Brain pericyte (primary cell): ENCODE measurements at places on chromosomes 6 and 20.
A peak's percentile ranks its signal among the peaks of the same experiment; 100 is the strongest.

DNA sequence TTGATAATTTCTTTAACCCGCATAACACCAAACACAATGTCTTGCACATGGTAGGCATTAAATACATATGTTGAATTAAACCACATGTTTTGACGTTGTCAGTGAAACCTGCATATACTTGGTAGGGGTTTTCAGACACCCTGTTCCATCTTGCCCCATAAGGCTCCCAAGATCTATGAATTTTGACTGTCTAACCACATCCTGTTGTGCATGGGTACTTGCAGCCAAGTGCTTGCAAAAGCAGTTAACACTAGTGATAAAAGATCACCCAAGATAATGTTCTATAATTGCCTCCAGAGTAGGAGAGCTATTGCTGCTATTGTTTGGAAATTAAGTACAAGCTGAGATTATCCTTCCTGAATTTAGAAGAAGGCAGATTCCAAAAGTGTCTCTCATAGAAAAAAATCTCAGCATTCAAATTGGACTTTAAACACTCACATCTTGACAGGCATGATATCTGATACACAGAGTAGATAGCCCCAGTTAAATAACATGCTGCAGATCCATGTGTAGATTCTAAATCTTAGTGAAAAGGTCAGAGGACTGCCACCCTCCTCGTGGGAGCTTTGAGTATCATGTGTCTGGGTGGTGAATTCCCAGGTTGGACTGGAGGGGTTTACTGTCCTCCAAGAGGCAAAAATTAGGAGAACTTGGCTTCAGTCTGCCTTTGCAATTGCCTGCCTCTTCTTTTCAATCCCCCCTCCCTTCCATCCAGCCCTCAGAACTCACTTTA, 25.8 kb upstream of the CCN6 start:
- DNase-seq = no peak

DNA sequence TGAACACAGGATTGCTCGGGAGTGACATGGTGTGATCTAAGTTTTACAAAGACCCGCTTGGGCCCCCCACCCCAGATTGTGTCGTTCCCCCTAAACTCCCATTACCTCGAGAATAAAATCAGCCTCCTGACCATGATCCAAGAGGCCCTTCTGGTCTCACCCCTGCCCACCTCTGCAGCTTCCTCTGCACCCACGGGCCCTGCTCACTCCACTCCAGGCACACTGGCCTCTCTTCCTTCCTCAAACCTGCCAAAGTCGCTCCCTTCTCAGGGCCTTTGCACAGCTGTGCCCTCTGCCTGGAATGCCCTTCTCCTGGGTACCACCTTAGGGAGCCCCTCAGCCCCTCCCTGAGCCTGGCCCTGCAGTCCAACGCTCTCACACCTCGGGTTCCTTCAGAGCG, 17.9 kb downstream of the TGM2 start:
- DNase-seq = no peak

- DNase-seq = no peak
These were observed 176.9 kb downstream of the MTFR2 start for GRCh38 chr6:136073216-136073615.

DNA sequence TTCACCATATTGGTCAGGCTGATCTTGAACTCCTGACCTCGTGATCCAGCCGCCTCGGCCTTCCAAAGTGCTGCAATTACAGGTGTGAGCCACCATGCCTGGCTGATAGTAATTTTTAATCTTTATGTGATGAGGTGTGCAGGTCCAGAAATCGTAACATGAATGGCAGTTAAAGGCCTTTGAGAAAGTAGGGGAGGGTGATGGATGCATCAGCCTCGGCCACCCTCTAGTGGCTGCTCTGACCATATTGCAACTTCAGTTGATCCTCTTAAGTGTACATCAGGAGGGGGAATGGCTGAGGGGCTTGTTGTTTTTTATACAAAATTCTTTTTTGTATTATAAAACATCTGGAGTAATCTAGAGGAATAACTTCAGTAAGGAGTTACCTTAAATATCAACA, 193.0 kb downstream of the ZFAND3 start:
- no peak for DNase-seq

- peak; percentile 79 for DNase-seq
These were observed 136.7 kb downstream of the HFE start for GRCh38 chr6:26223650-26224546.

- no peak for DNase-seq
These were observed 74.1 kb downstream of the PRDM1 start for GRCh38 chr6:106160189-106160588.

GRCh38 chr6:155341130-155341828, 27.0 kb upstream of the TFB1M start:
- DNase-seq = no peak

GRCh38 chr6:1554476-1555310, 55.0 kb upstream of the FOXC1 start:
- no peak for DNase-seq

DNA sequence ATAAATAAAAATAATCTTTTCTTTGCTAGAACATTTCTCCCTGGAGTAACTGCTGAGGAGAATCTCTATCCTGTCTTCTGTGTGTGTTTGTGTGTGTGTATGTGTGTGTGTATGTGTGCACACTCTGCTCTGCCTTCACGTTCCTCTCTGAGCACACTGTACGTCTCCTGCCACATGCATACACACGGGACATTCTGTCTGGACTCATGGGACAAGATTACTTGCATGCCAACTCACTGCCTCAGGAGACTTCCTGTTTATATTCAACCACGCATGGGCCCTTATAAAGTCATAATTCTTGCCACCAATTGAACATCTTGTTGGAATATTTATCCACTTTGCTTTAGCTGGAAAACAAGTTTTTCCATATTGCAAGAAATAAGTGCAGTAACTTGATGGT, 930.6 kb downstream of the KIF16B start:
- DNase-seq = no peak

DNA sequence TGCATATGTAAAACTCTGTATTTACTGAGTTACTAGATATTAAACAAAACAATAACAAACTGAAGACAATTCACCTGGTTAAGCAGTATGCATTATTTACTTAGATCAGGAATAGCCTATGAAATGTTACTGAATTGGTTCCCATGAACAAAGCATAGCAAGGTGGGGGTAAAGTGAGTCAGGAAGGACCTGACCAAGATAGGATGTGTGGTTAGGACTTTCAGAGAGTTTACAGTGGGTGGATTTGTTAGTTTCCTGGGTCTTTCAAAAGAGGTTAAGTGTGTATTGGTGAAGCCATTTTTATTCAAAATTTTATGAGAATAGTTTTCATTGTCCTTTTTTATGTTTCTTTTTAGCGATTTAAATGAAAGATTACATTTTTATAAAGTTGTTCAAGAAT, 32.9 kb downstream of the TBPL1 start:
- no peak for DNase-seq

DNA sequence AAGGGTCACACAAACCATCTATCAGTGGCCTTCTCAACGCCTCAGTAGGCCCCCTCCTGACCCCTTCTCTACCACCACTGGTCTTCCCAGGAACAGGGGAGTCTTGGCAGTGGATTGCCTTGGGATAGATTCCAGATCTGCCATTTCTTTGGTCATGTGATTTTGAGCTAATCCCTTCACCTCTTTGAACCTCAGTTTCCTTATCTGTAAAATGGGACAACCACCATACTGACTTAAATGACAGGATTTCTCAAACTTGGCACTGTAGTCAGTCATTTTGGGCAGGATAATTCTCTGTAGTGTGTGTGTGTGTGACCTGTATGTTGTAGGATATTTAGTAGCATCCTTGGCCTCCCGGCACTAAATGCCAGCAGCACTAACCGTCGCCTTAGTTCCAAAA, 89.1 kb downstream of the CDH22 start:
- DNase-seq = no peak

- no peak for DNase-seq
These were observed 41.3 kb downstream of the SPDEF start for GRCh38 chr6:34514593-34515472.

GRCh38 chr6:21592953-21593352, 598 bp upstream of the SOX4 start:
- no peak for DNase-seq

- DNase-seq = no peak
These were observed 431.2 kb upstream of the PTCHD4 start for GRCh38 chr6:48542191-48542590.

DNA sequence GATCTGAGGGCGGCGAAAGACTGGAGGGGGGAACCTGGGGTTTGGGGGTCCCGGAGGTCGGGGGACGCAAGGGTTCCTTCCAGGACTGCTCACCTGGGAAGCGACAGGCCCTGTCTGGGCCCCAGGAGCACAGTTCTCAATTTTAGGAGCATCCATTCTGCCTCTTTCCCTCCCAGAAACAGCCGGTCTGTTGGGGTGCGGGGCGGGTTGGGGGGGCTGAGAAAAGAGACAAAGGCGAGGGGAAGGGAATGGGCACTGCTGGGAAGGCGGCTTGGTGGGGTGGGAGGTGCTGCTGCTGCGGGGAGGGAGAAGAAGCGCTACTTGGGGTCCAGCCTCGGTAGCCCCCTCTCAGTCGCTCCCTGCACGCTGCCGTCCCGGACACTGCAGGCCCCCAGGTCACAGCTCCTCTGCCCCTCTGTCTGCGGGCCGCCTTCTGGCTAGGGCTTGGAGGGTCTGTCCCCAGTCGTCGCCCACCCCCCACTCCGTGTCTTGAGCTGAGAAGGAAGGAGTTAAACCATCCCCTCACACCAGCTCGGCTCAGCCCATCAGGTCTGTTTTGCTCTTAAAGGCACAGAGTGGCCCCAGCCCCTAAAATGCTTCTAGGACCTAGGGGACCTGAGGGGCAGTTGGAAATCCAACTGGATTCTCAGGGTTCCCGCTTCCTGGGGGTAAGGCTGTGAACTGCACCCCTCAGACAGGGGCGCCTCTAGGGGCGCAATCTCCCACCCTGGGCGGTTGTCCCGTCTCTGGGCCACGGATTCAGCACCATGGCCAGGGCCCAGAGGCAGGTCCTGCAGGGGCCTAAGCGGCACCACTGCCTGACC, 690 bp downstream of the GDAP1L1 start:
- no peak for DNase-seq

- no peak for DNase-seq
These were observed 34.4 kb downstream of the FRMD1 start for GRCh38 chr6:168044521-168045130.

DNA sequence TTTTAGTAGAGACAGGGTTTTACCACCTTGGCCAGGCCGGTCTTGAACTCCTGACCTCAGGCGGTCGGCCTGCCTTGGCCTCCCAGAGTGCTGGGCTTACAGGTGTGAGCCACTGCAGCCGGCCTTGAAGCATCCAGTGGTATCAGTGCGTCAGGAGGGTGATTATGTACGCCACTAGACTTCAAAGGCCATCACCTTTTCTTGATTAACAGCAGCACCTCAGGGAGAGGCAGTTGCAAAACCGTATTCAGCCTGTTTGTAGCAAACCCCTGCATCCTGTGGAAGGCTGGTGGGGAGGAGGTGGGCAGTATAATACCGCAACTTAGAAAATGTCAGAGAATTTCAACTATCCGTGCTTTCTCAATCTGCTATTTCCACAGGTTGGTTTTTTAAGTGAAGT, 27.3 kb upstream of the SHLD1 start:
- no peak for DNase-seq

GRCh38 chr20:32958574-32958973, 45.7 kb downstream of the SUN5 start:
- no peak for DNase-seq

DNA sequence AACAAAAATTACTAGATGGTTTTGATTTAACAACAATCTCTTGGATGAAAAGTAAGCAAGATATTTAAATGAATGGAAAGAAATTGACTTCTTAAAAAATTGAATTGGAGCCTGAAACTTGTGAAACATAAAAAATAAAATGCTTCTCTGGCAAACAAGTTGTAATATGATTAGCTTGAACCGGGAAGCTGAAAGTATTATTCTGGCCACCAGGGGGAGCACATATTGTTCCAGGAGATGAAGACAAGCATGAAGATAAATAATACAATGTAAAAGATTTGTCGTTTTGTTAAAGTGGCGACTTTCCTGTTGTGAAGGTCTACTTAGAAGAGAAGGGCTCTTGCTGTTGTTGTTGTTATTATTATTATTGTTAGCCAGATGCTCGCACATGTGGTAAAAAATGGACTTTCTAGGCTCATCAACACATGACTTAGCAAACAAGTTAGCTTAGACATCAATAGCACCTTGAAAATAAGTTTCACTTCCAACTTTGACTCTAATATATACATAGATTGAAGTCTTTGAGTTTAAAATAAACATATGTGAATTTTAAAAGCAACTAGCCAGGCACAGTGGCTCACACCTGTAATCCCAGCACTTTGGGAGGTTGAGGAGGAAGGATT, 14.2 kb downstream of the PAX1 start:
- no peak for DNase-seq

- DNase-seq = no peak
These were observed 32.3 kb downstream of the FOXP4 start for GRCh38 chr6:41578217-41579087.

DNA sequence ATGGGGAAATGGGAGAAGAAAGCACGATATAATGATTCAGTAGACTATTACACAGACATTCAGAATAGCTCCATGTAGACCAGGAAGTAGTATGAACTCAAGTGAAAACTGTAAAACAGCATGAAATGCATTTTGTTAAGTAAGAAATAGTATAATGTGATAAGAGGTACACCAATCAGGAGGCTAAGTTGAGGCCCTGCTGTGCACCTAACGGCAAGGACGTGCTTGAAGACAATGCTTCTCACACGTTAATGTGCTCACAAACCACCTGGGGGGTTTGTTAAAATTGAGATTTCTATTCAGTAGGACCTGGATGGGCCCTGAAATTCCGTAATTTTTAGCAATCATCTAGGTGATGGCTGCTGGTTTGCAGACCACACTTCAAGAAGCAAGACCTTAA, 178.9 kb upstream of the SULF2 start:
- no peak for DNase-seq

- DNase-seq = no peak
These were observed 183.4 kb upstream of the AKAP12 start for GRCh38 chr6:151056230-151056907.

DNA sequence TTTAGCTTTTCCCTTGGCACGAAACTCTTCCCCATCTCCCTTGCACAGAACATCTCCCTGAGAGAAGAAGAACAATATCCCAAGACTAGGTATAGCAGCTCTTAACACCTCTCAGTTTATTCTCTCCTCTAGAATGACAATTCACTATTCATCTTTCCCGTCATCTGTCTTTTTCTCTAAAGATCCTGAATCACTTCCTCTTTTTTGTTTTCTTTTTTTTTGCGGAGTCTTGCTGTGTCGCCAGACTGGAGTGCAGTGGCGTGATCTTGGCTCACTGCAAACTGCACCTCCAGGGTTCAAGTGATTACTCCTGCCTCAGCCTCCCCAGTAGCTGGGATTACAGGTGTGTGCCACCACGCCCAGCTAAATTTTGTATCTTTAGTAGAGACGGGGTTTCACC, 574.4 kb upstream of the MAP3K7 start:
- no peak for DNase-seq

DNA sequence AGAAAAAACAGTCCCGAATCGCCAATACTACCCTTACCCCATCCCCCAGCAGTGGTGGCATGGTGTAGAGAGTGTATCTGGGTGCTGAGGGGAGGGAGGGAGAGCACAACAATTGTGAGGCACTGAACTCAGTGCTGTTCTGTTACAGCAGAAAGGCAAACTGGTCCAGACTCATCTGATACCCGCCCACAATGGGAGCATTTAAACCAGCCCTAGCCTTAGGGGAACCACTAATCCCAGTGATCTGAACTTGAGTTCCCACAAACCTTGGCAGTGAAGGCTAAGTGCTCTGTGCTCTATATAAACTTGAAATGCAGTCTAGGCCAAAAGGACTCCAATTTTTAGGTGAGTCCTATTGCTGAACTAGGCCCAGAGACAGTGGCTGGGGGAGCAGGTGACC, 666.4 kb upstream of the PTCHD4 start:
- no peak for DNase-seq
